Type B pancreatic cell (in vitro differentiated cells): ENCODE measurements at places on chromosomes 16 and 17. TPM values are rescaled to one million over a fixed set of nuclear protein-coding genes. Genes with fewer than 3 reads are reported as not detected.

DNA sequence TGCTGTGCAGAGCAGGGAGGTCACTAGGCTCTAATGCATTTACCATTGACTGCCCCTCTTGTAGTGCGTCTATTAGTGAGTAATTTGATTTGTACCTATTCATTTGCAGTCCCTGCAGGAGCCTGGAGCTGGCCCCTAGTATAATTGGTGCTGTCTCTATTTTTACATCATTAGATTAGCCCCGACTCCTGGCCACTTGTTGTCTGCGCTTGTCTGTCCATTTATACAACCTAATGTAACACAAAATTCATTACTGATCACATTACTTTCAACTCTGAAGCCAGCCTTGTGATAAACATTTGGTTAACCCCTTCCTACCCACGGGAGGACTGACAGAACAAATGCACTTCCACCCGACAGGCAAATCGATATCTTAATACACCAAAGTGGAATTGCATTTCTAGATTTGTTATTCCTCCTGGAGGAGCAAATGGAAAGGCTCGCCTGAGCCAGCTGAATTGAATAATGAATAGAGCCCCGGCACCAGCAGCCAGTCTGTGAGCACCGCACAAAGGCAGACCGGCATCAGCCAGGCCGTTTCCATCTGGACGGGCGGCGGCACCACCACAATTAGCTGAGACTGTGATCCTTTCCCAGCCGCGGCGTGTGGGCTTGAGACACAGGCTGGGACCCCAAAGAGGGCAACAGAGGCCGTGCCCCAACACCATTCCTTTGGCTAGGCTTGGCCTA lies 18.7 kb upstream of the TBX2 start:
- no peak for DNase-seq
- peak overlapping the region; percentile 15 for H3K27ac ChIP-seq
- H3K4me1 ChIP-seq: peaks cover 32% of the 10 kb centered on the region
- no peak overlapping the region for H3K4me3 ChIP-seq
- H3K36me3 ChIP-seq: peaks cover 4% of the 10 kb centered on the region

DNA sequence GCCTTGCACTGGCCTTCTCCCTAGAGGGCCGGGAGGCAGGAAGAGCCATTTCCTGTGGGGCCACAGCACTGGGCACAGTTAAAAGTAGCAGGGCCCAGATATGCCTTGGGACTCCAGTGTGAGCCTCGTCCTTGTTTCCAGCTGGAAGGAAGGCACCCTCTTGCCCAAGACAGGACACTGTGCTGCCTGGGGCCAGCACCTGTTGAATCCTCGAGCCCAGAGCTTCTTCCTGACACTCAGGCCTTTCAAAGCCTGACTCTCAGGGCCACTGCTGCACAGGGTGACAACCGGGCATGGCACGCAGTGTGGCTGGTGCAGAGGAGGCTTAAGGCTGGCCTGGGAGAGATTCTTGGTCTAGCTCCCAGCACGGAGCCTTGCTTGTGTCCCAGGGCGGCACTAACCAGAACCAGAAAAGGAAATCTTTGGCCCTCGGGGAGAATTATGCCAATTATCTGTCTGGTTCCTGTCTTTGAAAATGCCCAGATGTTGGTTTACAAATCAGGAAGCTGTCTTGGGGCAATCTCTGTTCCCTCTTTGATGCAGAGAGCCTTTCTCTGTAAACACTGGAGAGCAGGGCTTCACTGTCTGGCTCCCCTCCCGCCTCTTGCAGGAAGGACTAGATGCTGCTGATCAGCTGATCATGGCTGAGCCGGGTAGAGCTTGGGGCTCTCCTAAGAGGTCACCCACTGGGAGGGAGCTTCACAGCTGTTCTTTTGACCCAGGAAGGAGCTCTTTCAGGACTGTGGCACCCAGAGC lies 11.1 kb downstream of the LDHD start:
- H3K27ac ChIP-seq: no peak overlapping the region
- DNase-seq: no peak

DNA sequence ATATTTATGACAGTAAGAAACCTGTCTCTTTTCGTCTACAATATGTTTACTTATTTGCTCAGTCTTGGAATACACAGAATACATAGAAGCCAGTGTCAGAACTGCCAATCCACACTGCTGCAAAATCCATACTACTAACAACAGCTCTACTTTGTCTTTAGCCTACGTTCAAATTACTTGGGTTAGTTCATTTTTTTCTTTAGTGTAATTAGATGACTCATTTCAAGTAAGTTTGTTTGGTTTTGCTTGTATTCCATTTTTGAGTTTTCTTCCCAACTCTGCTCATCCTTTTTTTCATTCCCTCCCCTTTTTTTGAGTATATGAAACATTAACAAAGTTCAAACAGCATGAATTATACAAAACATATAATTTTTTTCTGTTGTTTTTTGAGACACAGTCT lies 16.9 kb downstream of the CMC2 start:
- H3K27ac ChIP-seq: no peak overlapping the region
- DNase-seq: no peak
- no peak overlapping the region for H3K4me3 ChIP-seq
- H3K27me3 ChIP-seq: no peaks in the 10 kb centered on the region
- H3K36me3 ChIP-seq: peaks cover 15% of the 10 kb centered on the region

CHD9 gene
- 45.8 and 68.6 TPM in 2 replicates for total RNA-seq

DNA sequence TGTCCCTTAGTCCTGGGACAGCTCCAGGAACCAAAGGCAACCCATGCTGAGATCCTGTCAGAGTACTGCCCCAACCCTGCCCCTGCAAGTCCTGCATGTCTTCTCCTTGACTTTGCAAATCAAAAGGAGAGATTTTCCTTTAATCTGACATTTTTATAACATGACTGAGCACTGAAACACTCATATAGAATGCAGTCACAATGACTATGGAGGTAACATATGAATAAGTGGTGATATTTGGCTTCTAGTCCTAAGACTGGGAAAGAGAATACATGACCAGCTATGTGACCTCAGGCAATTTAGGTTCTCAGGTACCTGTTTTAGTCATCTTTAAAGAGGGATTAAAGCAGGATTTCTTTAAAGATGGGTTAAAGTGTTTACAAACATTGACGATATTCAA lies 941.6 kb upstream of the CDH8 start:
- H3K27ac ChIP-seq: no peak overlapping the region
- no peaks in the 10 kb centered on the region for H3K4me1 ChIP-seq
- DNase-seq: no peak
- H3K36me3 ChIP-seq: no peaks in the 10 kb centered on the region
- no peak overlapping the region for H3K4me3 ChIP-seq

- no peak for DNase-seq
- peak overlapping the region; percentile 97 for H3K4me3 ChIP-seq
- peak overlapping the region; percentile 95 for H3K27ac ChIP-seq
- peaks cover 17% of the 10 kb centered on the region for H3K4me1 ChIP-seq
- H3K27me3 ChIP-seq: no peaks in the 10 kb centered on the region
- peaks cover 13% of the 10 kb centered on the region for H3K36me3 ChIP-seq
Observed at GRCh38 chr16:46972429-46973206, 856 bp downstream of the DNAJA2 start.

NEUROD2 gene
- not detected in 2 replicates for total RNA-seq

DNA sequence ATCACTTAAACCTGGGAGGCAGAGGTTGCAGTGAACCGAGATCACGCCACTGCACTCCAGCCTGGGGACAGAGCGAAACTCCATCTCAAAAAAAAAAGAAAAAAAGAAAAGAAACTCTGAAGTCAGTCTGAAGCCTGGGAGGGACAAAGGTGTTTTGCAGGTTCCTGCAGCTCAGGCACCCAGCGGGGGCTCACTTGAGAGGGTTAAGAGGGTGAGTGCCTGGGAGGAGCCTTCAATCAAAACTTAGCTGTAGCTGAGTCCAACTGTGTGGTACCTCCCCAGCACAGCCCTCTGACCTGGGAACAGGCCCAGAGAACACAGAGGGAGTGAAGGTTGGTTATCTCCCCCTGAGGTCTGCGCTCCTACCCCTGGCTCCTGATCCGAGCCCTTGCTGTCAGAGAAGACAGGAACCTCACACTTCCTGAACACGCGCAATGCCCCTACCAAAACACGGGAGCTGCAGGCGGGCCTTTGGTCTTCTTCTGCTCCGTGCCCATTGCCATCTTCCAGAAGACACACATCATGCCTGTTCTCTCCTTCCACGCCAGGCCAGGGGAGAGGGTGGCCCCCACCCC lies 20.4 kb upstream of the ZC3H18 start:
- H3K4me3 ChIP-seq: no peak overlapping the region
- peaks cover 37% of the 10 kb centered on the region for H3K27me3 ChIP-seq
- DNase-seq: no peak

GRCh38 chr16:27174798-27175197 lies 28.5 kb upstream of the KDM8 start:
- no peaks in the 10 kb centered on the region for H3K36me3 ChIP-seq
- H3K27ac ChIP-seq: peak overlapping the region; percentile 85
- H3K4me3 ChIP-seq: no peak overlapping the region
- no peaks in the 10 kb centered on the region for H3K27me3 ChIP-seq

GRCh38 chr17:66670206-66670605 lies 164.7 kb upstream of the CACNG5 start:
- no peak overlapping the region for H3K27ac ChIP-seq
- peaks cover 8% of the 10 kb centered on the region for H3K4me1 ChIP-seq
- H3K36me3 ChIP-seq: no peaks in the 10 kb centered on the region
- H3K27me3 ChIP-seq: peaks cover 11% of the 10 kb centered on the region
- no peak overlapping the region for H3K4me3 ChIP-seq

- H3K27ac ChIP-seq: no peak overlapping the region
- DNase-seq: no peak
- H3K27me3 ChIP-seq: peaks cover 24% of the 10 kb centered on the region
Observed at GRCh38 chr16:26645614-26646013, 421.1 kb upstream of the C16orf82 start.

- peaks cover under 1% of the 10 kb centered on the region for H3K27me3 ChIP-seq
- no peak overlapping the region for H3K27ac ChIP-seq
- H3K36me3 ChIP-seq: no peaks in the 10 kb centered on the region
- no peak overlapping the region for H3K4me3 ChIP-seq
Observed at GRCh38 chr16:57383276-57384247, 11.3 kb downstream of the CX3CL1 start.

GRCh38 chr17:42116705-42117396 lies 4.3 kb downstream of the KAT2A start:
- H3K4me3 ChIP-seq: peak overlapping the region; percentile 47
- peaks cover 24% of the 10 kb centered on the region for H3K4me1 ChIP-seq
- peaks cover 6% of the 10 kb centered on the region for H3K36me3 ChIP-seq
- no peaks in the 10 kb centered on the region for H3K27me3 ChIP-seq
- no peak overlapping the region for H3K27ac ChIP-seq
- no peak for DNase-seq

DNA sequence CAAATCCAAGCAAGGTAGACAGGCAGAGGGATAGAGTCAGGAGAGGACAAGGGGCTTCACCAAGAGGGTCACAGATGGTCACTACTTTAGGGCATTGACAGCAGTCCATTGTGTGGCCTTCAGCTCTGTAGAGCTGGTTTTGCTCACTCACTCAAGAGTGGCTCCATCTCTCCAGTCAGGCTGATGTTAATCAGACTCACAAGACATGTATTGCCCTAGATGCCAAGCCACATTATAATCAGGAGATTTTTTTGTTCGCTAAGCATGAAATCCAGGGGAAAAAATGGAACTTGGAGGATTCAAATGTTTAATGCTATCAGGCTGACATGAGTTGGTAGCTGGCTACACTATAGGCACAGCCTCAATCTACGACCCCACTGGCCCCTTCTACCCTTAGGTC lies 32.5 kb downstream of the CD300LF start:
- no peaks in the 10 kb centered on the region for H3K4me1 ChIP-seq
- peaks cover 65% of the 10 kb centered on the region for H3K27me3 ChIP-seq
- no peaks in the 10 kb centered on the region for H3K36me3 ChIP-seq
- DNase-seq: no peak

ZNF597 gene
- 1.4 and 2.2 TPM in 2 replicates for total RNA-seq

KRTAP2-3 gene
- 0.98 TPM in 1 of 2 replicates, not detected in the other for total RNA-seq

GRCh38 chr16:31181102-31181830 lies 1.3 kb downstream of the FUS start:
- DNase-seq: no peak
- H3K4me1 ChIP-seq: peaks cover 34% of the 10 kb centered on the region
- peaks cover 45% of the 10 kb centered on the region for H3K36me3 ChIP-seq
- peaks cover 3% of the 10 kb centered on the region for H3K27me3 ChIP-seq

PRSS27 gene
- total RNA-seq: 19.0 and 24.6 TPM in 2 replicates

GRCh38 chr16:28482026-28482425 lies 9.8 kb downstream of the CLN3 start:
- H3K4me1 ChIP-seq: no peaks in the 10 kb centered on the region
- no peaks in the 10 kb centered on the region for H3K36me3 ChIP-seq

TLE7 gene
- total RNA-seq: not detected in 2 replicates

DNA sequence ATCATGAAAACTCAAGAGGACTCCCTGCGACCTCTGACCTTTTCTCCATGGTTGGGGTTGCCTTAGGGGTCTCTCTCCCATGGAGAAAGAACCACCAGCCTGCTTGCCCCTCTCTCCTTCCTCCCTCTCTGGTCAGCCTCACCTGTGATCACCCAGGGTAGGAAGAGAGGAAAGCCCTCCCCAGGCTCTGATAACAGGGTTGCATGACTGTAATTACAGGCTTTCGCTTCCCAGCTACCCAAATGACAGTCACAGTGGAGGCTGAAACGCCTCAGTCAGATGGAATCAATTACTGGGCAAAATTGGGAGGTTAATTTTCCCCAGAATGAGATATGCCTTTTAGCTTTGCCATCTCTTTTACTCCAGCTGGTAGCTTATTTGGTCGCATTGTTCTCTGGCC lies 265.8 kb upstream of the SOX9 start:
- no peak overlapping the region for H3K27ac ChIP-seq
- peaks cover 8% of the 10 kb centered on the region for H3K4me1 ChIP-seq
- H3K27me3 ChIP-seq: no peaks in the 10 kb centered on the region
- no peak for DNase-seq

- H3K27me3 ChIP-seq: peaks cover 44% of the 10 kb centered on the region
- DNase-seq: no peak
- no peak overlapping the region for H3K27ac ChIP-seq
Observed at GRCh38 chr16:27890866-27891265, 172.6 kb downstream of the GSG1L start.

OR1E2 gene
- not detected in 2 replicates for total RNA-seq

PDE6G gene
- 0.97 TPM in 1 of 2 replicates, not detected in the other for total RNA-seq

DNA sequence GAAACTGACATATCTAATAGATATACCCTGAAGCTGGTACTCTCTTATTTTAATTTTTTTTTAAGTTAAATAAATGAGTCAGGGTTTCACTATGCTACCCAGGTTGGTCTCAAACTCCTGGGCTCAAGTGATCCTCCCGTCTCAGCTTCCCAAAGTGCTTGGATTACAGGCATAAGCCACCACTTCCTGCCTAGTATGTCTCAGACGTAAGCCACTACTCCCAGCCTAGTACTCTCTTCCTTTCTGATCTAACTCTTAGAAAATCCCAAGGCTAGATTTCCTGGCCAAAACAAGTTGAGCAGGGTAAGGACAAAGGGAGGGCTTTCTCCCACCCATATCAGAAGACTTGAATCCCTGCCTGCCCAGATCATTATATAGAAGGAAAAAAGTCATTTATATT lies 33.7 kb downstream of the HOXB1 start:
- peaks cover 30% of the 10 kb centered on the region for H3K27me3 ChIP-seq
- peaks cover 43% of the 10 kb centered on the region for H3K4me1 ChIP-seq
- no peak for DNase-seq

- no peaks in the 10 kb centered on the region for H3K4me1 ChIP-seq
- no peak overlapping the region for H3K4me3 ChIP-seq
- H3K36me3 ChIP-seq: no peaks in the 10 kb centered on the region
- DNase-seq: no peak
- H3K27ac ChIP-seq: no peak overlapping the region
Observed at GRCh38 chr16:82439678-82440293, 187.0 kb upstream of the CDH13 start.
